ENCODE measurements at places on chromosomes 11 and 22. TPM values are rescaled to one million over a fixed set of nuclear protein-coding genes. Genes with fewer than 3 reads are reported as not detected.

Gene PSMA1
- total RNA-seq, result 204 TPM

Gene RASL10A
- not detected for total RNA-seq

Gene ZP1
- not detected for total RNA-seq

Gene INS
- total RNA-seq, result not detected

Gene OR4C13
- not detected for total RNA-seq

Gene HIC2
- total RNA-seq, result 3.3 TPM

Gene KRTAP5-8
- total RNA-seq, result not detected

Gene RANGAP1
- 95.2 TPM for total RNA-seq

Gene CABP7
- not detected for total RNA-seq

Gene FGF19
- total RNA-seq, result not detected

Gene HEPHL1
- total RNA-seq, result not detected

Gene FKBP2
- 57.3 TPM for total RNA-seq

Gene OR52N2
- total RNA-seq, result not detected

Gene GTSE1
- total RNA-seq, result 13.1 TPM

Gene PIH1D2
- 3.4 TPM for total RNA-seq

Gene CRYBA4
- total RNA-seq, result not detected

Gene MRGPRF
- 0.62 TPM for total RNA-seq

Gene MYO18B
- under 0.01 TPM for total RNA-seq

Gene CYB5R2
- 17.6 TPM for total RNA-seq

Gene PCSK7
- 39.0 TPM for total RNA-seq

Gene PNPLA5
- not detected for total RNA-seq

Gene OR51A7
- total RNA-seq, result not detected

Gene HSCB
- total RNA-seq, result 13.3 TPM

Gene FOLR1
- not detected for total RNA-seq

Gene SLC1A2
- under 0.01 TPM for total RNA-seq

Gene GAL
- total RNA-seq, result not detected

Gene HEPN1
- not detected for total RNA-seq

Gene GATD1
- 34.0 TPM for total RNA-seq

Gene SMIM38
- 0.31 TPM for total RNA-seq

Gene MMP1
- total RNA-seq, result 2.0 TPM

Gene SEZ6L
- not detected for total RNA-seq

Gene PDE2A
- total RNA-seq, result not detected

Gene CLCF1
- total RNA-seq, result 1.1 TPM

Gene APOBEC3G
- total RNA-seq, result 14.0 TPM

Gene PATE2
- total RNA-seq, result 0.69 TPM

Gene P2RY2
- not detected for total RNA-seq

Gene SNAP29
- 14.7 TPM for total RNA-seq

Data from melanocyte of skin (primary cell).